ENCODE measurements at places on chromosomes 7 and 10.

- DNase-seq = no peak
Measured at GRCh38 chr7:47666164-47666862, 84.4 kb upstream of the TNS3 start.

- no peak for DNase-seq
Measured at GRCh38 chr10:92080244-92080643, 156.7 kb downstream of the BTAF1 start.

DNA sequence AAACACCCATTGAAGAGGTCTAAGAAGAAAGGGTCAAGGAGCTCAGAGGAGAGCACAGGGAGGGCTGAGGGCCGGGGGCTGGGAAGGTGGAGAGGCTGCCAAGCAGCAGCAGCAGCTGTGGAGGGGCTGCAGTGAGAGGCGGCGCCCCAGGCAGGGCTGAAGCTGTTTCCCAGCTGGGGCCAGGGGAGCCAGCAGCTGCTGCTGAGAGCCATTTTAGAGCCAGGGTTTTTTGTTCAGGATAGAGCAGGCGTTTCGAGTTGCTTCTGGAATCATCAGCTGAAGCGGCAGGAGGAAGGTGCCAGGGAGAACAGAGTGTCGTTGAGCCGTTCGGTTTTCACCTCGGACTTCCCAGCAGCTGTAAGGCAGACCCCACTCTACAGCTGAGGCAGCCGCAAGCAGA lies 62.7 kb downstream of the LANCL2 start:
- DNase-seq = no peak

- DNase-seq = no peak
Measured at GRCh38 chr10:45302573-45302972, 12.8 kb downstream of the OR13A1 start.

- no peak for DNase-seq
Measured at GRCh38 chr10:110241841-110242240, 34.4 kb downstream of the MXI1 start.

- DNase-seq = no peak
Measured at GRCh38 chr10:12225444-12225843, 29.5 kb downstream of the CDC123 start.

DNA sequence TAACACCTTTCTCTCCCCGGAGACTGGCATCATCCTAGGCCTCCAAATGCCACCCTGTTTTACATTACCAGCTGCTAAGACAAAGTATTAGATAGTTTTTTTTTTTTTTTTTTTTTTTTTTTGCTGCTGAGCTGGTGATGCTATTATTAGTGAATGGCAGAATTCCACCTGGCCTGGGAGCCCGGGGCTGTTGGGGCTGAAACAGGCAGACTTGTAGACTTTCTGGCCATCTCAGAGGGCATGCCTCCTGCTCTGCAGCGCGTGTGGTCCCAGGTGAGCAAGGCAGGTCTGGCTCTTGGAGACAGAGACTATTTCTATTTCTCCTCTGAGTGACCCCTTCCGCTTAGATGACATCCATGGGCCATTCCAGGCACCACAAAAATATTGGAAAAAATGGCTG lies 104.2 kb downstream of the EMX2 start:
- DNase-seq = no peak

DNA sequence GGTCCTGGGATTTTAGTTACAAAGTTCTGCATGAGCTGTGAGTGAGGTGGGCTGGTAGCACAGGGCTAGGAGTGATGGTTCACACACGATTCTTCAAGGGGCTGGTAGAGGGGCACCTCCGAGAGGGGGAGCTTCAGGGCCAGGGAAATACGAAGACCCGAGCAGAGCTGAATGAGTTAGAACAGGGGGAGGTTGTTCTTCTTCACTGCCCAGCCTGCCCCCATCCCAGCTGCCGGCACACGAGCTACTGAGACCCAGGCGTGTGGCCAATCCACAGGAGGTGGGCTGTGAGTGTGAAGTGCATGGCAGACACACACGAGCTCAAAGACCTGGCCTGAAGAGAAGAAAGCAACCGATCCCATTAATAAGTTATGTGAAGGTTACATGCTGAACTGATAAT lies 256.2 kb upstream of the ZNF32 start:
- DNase-seq = no peak

DNA sequence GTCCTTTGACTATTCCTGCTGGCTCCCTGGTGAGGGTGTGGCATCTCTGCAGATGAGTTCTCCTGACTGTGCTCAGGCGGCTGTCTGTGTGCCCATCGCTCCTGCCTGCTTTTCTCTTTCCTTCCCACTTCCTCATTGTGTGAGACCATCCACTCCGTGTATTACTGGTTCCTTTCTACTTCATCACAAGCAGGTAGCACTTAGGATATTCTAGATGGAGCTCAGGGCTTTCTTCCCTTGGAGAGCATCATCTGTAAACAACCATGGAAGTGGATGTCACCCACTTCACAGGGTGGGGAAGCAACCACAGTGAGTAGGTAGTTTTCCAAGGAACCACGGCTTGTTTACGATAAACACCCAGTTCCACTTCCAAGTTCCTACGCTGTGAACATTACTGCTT lies 15.7 kb downstream of the DNAJB6 start:
- no peak for DNase-seq

DNA sequence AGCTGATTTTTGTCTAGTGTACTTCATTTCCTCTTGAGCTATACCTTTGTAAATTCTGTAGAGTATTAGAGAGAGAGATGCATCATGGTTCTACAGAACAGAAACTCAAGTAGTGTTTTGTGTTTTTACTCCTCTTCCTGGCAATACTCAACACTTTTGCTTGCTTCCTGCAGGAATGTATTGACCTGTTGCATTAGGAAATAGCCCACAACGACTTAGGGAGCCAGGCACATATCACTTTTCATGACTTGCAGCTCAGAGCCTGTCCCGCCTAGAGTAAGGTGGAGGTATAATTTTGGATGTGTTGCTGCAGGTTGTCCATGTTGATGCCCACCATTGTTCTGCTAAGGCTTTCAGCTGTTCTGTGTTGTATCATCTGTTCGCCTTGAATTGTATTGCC lies 216.3 kb downstream of the SDK1 start:
- DNase-seq = no peak

DNA sequence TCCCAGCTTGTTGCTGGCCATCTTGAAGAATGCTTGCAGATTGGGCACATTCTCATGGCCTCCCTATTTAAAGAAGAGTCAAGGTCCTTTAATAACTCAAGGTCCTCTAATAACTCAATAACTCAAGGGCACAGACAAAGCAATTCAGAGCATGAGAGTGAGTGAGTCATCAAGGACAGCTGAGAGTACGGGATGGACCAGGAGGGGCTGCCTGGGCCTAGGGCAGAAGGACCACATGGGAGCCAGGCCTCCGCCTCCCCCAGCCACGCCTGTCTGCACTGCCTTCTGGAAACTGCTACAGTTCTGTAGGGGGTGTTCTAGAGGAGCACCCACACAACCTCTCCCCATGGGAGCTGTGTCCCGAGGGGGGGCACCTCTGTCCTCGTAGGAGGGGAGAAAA lies 48.9 kb downstream of the ZNF503 start:
- DNase-seq = no peak

- no peak for DNase-seq
Measured at GRCh38 chr7:70486977-70487376, 645.0 kb upstream of the GALNT17 start.

GRCh38 chr7:111074748-111075146 lies 16.2 kb upstream of the LRRN3 start:
- DNase-seq = no peak

DNA sequence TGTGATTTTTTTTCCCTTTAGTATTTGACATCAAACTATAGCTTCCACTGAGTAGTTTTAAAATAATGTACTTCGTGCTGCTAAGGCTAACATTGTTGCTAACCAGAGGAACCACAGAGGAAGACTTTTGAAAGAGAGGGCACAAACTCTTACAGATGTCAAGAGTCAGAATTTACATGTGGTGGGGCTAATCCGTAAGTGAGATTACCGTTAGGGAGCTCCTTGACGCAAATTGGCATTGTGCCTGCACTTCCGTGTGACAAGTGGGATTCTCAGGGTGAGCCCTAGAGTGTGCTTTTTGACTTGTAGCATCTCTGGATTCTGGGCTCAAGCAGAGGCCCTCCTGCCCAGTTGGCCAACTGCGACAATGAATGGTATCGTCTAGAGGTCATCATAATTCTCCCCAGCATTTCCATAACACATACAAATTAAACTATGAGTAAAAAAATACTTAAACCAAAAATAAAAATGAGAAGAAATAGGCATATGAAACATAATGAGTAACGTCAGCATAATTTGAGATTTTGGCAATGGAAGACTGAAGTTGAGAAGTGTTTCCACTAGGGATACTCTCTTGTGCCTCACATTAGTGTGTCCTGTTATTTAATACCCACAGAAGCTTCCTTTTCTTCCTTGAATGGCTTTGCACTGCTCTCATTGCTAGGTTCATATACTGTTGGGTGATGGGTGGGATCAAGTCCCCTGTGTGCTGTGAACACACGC lies 164.0 kb downstream of the SDK1 start:
- peak; percentile 6 for DNase-seq

DNA sequence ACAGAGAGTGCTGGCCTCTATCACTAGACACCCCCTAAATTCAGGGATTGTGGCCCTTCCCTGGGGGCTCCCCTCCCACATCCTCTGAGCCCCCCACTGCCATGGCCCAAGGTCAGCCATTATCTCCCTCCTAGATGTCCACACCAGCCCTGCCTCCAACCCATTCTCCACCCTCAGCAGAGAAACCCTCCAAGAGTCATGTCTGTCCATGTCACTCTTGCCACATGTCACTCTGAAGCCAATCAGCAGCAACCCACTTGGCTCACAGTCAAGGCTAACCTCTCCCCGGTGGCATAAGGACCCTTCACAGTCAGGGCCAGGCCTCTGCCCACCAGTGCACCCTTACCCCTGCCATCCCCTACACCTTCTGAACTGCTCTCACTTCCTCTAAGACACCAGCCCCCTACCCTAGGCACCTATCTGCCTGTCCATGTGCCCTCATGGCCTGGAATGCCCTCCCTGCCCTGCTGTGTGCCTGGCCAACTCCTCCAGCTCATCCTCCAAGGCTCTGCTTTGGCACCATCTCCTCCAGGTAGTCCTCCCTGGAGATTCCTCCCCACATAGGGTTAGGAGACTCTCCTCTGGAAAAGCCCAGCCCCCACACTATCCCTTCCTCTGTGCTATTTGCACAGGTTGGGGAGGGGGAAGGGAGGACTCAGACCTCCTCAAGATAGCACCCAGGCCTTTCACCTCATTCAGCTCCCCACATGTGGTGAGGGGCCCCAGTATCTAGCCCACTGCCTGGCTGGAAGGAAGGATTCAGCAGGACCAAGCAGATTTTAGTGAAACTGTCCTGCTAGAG lies 83.7 kb downstream of the GRID1 start:
- DNase-seq = no peak

Data from CD4-positive, alpha-beta T cell treated with Interleukin-17A for 1 hour (primary cell).